ELF-1 (cell line): ENCODE measurements at places on chromosomes 3 and 15.

DNA sequence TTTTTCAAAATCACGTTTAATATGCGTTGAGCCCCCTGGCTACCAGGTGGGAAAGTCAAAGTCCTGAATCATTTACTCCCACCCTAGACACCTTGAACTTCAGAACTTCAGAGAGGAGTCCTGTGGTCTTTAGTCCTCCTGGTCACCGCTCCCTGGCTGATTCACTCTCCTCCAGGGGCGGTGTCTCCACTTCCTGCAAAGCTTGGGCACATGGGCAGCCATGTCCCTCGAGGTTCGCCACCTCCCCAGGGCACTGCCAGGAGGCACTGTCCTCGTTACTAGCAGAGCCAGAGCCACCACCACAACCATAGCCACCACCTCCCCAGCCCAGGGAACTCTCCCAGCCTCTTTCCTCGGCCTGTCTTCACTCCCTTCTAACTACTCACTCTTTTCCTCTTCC lies 31.0 kb downstream of the LOXL1 start:
- no peak for DNase-seq

DNA sequence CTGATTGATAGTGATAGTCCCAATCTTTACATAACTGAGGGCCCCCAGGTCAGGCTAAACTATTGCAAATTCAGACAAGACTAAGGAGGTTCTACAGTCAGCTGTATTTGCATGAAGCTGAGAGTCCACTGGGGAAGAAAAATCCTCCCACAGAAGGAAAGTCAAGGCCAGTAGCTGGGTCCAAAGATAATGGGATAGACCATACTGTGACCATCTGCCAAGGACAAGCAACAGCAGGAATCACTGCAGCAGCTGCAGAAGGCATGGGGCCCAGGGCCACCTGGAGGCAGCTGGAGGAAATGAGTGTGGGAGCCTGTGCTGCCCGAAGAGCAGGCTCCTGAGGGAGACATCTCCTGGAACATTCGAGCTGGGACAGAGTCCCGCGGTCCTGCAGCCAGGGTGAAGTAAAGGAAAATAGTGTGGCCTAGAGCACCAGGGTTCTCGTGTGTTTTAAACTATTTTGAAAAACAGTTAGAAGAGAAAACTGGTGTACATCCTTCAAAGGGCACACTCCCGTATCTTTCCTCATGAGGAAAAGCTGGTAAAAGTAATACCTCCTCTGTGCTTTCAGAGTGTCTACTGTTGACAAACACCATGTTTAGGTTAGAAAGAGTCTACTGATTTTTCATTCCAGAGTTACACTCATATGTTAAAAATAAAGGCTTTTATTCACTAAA lies 13.2 kb upstream of the TMEM212 start:
- DNase-seq = peak; percentile 85

GRCh38 chr3:51024765-51025632 lies 350.3 kb downstream of the DOCK3 start:
- DNase-seq = peak; percentile 37

DNA sequence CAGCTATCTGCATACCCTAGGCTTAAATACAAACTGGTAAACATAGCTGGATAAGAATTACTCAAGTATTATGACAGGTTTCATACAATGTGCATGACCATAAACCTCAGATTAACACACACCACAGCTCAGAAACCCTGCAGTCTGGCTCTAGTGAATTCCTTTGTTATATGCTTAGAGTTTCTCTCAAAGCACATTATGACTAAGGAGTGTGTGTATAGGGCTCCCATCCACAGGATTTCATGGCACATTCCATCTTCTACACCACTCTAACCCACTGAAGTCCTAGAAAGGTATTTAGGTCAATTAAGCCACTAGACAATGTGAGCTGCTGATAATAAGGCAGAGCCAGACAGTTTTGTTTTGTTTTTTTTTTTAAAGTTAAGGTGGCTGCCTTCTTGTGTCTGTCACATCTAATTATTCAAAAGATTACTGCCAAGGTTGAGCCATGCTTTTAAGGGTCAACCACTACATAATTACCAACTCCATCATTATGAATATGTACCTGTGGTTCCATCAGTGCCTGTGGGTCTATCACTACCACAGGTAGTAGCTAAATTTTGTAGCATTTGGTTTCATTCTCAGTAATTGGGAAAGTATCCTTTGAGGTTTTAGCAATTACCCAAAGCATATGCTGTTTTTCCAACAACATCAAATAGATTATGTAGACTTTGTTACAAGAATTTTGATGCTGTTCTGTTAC lies 107.0 kb downstream of the ALCAM start:
- no peak for DNase-seq

GRCh38 chr15:87033056-87033455 lies 953.4 kb downstream of the AGBL1 start:
- DNase-seq = no peak

- no peak for DNase-seq
Observed at GRCh38 chr3:131843174-131843573, 191.6 kb downstream of the CPNE4 start.

- DNase-seq = no peak
Observed at GRCh38 chr15:48828906-48829305, 18.0 kb upstream of the CEP152 start.

DNA sequence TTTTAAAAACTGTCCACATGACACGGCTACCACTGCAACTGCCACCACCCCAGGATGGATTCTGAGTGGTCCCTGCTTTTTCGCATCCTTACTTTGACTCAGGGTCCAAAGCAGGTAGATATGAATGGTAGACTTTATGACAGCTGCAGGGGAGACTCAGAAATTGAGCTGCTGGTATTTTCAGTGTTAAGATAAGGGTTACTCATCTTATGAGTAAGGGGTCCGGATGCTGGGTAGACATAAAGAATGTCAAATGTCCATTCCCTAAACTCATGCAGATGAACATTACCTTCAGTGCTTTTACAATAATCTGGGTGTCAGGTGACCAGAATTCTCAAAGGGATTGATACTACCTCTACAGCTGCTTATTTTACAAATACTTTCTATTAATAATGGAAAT lies 25.9 kb upstream of the BBX start:
- no peak for DNase-seq

DNA sequence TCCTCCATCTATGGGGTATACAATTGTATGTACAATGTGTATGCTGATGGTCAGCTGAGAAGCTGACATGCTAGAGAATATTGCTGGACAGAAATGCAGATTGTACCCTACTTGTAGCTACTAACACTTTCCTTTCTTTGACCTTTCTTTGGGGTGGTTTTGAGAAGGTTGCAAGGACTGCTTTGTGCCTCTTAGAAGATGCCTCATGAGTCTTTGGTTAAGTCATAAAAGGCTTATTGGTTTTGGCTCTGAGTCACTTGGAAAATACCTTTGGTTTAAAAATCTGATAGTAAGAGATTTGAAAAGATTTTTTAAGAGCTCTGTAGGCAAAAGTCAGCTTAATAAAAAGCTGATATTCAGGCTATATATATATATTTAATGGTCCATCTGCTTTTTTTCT lies 71.5 kb downstream of the ZMAT3 start:
- DNase-seq = no peak

DNA sequence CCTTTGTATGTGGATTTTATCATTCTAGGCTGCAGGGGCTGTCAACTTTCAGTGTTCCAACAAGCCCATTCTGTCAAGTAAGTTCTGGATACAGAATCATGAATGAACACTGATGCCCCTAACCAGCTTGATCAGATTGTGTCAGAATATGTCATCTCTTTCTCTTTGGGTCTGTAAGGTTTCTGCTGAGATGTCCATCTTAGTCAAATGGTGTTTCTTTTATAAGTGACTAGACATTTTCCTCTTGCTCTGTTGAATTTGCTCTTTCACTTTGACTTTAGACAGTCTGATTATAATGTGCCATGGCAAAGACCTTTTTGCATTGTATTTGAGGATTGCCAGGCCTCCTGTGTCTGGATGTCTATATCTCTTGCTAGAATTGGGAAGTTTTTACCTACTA lies 660.9 kb upstream of the CBLB start:
- no peak for DNase-seq

DNA sequence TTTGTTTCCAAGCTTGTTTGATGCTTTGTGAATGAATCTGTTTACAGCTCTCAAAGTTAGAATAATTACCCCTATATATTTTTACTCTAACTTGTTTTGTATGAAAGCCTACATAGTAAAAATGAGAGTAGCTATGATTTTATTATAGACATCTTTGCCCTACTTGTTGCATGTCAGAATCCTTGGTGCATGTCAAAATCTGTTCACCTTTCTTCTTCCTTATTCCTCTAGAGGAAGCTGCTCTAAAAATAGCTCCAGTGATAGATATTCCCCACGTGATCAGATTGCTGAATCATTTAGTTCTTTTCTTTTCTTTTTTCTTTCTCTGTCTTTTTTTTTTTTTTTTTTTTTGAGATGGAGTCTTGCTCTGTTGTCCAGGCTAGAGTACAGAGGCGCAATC lies 39.8 kb downstream of the LRRC49 start:
- DNase-seq = no peak

- no peak for DNase-seq
Observed at GRCh38 chr3:148420242-148420641, 277.5 kb upstream of the AGTR1 start.

DNA sequence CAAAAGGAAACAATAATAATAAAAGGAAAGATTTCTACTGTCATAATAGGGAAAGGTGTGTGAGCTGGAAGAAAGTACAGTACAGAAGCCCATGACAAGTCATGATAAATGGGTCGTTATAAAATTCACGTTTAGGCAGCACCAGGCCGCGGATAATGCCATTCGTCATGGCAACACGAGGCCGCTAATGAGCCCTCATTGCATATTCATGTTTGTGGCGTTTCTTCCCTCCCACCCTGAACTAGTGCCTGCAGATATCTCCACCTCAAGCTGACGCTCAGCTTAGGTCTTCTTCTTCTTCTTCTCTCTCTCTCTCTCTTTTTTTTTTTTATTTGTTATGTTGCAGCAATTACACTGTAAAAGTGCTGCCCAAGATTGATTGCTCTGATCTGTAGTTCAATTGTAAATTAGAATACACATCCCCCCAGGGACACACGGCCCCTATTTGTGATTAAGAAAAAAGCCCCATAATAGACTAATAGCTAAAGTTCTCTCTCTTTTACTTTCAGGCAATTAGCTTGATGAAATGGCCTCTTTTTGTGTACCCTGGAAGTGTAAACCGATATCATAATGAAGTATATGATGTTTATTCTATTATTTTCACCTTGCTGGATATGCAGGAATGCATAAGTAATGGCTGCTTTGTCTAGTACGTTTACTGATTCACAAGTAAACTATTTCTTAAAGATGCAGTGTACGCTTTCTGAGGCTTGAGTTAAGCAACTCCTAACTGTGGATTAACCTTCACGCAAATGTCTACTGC lies 61.9 kb upstream of the NR2F2 start:
- peak; percentile 30 for DNase-seq

- DNase-seq = peak; percentile 62
Observed at GRCh38 chr3:43071313-43071893, 34.5 kb downstream of the POMGNT2 start.

- no peak for DNase-seq
Observed at GRCh38 chr15:25065286-25065685, 110.5 kb downstream of the SNRPN start.

DNA sequence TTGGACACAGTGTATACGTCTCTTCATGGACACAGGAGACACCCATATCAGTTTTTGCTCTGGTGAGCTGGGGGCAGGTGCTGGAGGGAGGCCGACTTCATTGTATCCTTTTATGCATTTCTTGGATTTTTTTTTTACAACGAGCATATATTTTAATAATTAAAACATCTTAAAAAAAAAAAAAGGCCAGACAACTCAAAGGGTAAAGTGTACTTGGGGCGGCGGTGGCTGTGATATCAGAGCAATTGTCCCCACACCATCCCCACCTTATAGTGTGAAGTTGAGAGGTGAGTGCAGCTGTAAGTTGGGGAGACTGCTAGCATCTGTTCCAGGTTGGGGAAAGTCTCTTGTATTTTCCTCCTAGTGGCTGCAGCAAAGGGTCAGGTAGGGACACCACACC lies 12.0 kb upstream of the PLXNA1 start:
- DNase-seq = no peak

GRCh38 chr15:51328926-51329325 lies 9.5 kb downstream of the CYP19A1 start:
- no peak for DNase-seq

GRCh38 chr3:140441006-140441405 lies 236.9 kb upstream of the TRIM42 start:
- DNase-seq = no peak

DNA sequence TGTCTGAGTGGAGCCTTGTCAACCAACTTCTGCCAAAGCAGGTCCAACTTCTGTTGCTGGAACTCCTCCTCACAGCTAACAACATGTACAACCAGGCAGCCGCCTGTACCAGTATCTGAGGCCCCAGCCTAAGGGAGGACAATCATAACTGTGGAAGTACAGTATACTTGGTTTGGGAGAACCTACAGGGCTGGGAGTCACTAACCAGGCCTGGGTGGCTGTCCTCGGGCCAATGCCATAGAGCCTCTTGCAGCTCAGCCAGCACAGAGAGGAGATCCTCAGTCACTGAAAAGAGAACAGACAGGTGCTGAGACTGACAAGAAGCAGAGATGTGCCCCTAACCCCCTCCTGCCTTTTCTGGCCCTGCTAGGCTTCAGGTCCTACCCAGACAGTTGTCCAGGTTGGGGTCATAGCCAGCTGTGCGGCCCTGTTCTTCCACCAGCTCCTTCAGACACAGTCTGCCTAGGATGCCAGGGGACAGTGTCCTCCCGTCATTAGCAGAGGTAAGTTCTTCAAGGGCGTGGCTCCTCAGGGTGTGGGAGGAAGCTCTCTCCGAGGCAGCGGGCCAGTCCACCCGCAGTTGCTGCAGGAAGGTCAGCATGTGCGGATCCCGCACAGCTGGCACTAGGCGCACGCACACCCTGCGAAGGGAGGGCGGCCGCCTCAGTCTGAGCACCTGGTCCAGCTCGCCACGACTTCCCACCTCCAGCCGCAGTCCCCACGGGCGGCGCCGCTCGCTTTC lies 980 bp downstream of the DALRD3 start:
- DNase-seq = no peak
